ENCODE measurements at places on chromosomes 4 and X. TPM values are rescaled to one million over a fixed set of nuclear protein-coding genes. Genes with fewer than 3 reads are reported as not detected.

DNA sequence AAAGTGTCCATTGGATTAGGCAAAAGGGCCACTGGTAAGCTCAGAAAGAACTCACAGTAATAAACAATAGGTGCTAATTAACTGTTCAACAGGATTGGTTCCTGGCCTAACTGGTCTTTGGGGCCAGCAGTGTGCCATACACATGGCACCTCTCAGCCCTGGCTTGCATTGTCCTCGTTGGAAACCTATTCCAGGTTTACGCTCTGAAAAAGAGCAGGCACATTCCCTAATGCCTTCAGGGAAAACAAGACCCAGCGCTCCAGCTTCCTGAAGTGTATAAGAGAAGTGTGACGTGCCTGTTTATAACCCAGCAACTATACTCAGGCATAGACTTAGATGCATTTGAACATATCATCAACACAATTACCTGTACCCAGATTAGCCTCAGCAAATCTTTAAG, 51.9 kb upstream of the RBM47 start:
- DNase-seq, result no peak

DNA sequence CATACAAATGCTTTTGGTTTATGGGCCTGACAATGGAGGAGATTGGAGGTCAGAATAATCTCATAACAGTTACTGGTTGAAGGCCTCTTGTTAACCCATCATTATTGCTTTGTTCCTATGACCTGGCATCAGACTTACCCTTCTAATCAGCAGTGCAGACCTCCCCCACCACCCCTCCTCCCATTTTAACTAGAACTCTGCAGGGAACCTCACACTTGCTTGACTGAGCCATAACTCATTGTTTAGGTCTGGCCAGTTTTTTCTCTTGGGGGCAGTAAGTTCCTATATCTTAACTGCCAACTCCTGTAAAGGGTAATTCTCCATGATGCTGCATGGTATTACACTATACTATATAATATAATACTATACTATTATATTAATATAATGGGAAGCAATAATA, 609.3 kb downstream of the IL1RAPL1 start:
- no peak for DNase-seq

- no peak for DNase-seq
These were observed 6.1 kb downstream of the F8A1 start for GRCh38 chrX:154892296-154892695.

- no peak for DNase-seq
These were observed 47.3 kb downstream of the FRMPD3 start for GRCh38 chrX:107496786-107497185.

DNA sequence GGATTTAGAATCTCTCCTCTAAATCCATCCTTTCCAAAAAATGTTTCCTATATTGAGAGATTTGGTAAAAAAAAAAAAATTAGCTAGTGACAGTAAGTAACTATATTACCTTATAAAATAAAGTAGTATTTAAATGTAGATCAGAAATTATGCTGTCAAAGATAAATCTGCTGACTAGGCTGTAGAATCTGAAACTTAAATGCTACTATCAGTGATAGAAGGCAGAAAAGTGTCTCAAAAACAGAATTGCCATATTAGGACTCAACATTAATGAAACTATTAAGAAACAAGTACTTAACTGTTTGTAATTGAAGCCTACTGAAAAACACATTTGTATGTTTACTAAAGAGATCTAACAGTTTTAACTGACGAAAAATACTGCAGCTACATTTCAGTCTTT, 8.3 kb downstream of the TAF9B start:
- DNase-seq, result no peak

DNA sequence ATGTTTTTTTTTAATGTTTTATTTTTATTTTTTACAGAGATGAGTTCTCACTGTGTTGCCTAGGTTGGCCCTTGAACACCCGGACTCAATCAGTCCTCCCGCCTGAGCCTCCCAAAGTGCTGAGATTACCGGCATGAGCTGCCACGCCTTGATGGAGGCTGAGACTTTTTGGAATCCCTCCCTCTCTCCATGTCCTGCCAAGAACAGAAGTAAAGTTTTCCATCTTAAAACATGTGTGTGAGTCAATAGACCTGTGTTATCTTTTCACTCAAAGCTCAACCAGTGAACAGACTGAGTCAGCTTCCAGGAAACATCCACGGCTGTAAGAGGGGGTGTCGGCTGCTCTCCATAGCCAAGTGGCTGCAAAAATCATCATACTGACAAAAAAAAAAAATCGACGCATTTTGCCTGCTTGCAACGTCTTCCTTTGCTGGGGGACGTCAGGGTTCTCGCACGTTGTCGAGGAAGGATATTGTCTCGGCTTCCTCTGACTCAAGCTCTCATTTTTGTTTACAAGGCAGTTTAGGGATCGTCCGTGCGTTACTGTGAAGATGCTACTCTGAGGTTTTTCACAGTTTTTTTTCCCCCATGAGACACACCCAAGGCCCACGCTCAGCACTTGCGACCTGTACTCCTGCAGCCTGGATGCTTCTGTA, 10.0 kb upstream of the ASMTL start:
- DNase-seq, result no peak

GRCh38 chr4:78166622-78167021, 109.5 kb downstream of the FRAS1 start:
- no peak for DNase-seq

- DNase-seq, result peak; percentile 43
These were observed 28.4 kb downstream of the ZNF185 start for GRCh38 chrX:152926279-152926678.

Gene VCX3B
- not detected for total RNA-seq

Gene SYTL4
- 15.8 TPM for total RNA-seq
